ENCODE measurements at places on chromosomes 2 and 18. TPM values are rescaled to one million over a fixed set of nuclear protein-coding genes. Genes with fewer than 3 reads are reported as not detected.

DNA sequence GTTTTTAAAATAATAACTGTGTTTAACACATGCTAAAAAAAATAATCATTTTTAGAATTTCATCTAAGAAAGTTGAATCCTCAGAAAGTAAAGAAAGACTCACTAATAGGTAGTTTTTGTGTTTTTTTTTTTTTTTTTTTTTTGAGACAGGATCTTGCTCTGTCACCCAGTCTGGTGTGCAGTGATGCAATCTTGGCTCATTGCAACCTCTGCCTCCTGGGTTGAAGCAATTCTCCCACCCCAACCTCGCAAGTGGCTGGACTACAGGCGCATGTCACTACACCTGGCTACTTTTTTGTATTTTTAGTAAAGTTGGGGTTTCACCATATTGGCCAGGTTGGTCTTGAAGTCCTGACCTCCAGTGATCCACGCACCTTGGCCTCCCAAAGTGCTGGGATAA lies 7.1 kb downstream of the CKAP2L start:
- no peak overlapping the region for H3K4me3 ChIP-seq
- H3K36me3 ChIP-seq: no peaks in the 10 kb centered on the region
- H3K27ac ChIP-seq: no peak overlapping the region
- H3K27me3 ChIP-seq: no peaks in the 10 kb centered on the region
- no peak for DNase-seq

The LAMA1 gene
- total RNA-seq: 0.43 TPM

The CEP68 gene
- 41.4 TPM for total RNA-seq

DNA sequence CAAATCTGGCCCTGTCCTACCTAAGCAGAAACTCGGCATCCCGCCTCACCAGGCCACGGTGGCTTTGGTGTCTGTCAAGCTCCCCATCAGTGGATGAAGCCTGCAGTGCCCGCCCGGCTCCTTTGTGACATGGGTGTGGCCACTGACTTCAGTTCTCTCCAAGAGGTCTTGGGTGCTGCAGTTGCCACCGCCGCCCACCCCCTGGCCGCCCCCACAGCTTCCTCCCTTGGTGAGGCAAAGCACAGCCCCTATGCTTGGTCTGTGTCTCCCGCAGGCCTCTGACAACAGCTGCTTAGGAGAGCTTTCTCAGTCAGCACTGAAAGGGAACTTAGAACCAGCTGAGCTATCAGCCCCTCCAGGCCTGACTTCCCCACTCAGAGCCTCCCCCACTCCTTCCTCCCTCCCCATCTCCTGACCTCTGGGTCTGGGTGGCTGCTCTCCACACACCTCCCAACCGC lies 22.9 kb upstream of the GPR55 start:
- DNase-seq: no peak
- H3K4me3 ChIP-seq: no peak overlapping the region
- H3K27me3 ChIP-seq: no peaks in the 10 kb centered on the region
- H3K4me1 ChIP-seq: no peaks in the 10 kb centered on the region
- no peaks in the 10 kb centered on the region for H3K36me3 ChIP-seq

DNA sequence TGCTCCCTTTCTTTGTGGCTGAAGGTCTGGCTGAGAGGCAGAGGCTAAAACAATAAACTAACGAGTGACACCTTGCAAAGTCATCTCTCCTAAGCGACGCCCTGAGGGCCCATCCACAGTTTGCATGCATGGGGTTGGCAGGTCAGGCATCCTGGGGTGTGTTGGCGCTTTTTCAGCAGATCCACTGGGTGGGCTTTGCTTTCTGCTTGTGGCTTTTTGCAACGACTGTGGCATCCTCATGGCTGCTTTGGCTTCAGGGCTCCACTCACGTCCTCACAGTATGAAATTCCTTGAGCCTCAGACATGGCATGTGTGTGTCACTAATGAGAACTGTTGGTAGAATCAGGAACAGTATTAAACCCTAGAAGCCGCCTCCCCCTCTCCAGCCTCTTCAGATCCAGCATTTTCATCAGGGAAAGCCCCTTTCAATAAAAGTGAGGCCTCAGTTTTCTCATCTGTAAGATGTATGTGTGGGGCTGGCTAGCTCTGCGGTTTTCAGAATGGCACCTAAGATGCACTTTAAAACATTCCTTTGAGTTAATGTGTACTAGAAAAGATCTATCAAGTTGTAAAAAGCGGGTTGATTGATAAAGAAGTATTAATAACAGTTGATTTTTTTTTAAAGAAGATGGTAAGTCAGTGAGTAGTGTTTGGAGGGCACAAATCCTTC lies 72.5 kb downstream of the SH3BP4 start:
- no peaks in the 10 kb centered on the region for H3K4me1 ChIP-seq
- H3K27me3 ChIP-seq: peaks cover 9% of the 10 kb centered on the region
- H3K36me3 ChIP-seq: no peaks in the 10 kb centered on the region
- H3K4me3 ChIP-seq: no peak overlapping the region
- no peak overlapping the region for H3K27ac ChIP-seq

The ALPP gene
- total RNA-seq: not detected

- no peak overlapping the region for H3K4me3 ChIP-seq
- no peaks in the 10 kb centered on the region for H3K27me3 ChIP-seq
- no peak overlapping the region for H3K27ac ChIP-seq
- no peak for DNase-seq
- no peaks in the 10 kb centered on the region for H3K36me3 ChIP-seq
These were observed 21.0 kb downstream of the MERTK start for GRCh38 chr2:111919365-111919764.

GRCh38 chr18:57437766-57438671 lies 2.8 kb downstream of the ONECUT2 start:
- no peak for DNase-seq
- no peaks in the 10 kb centered on the region for H3K36me3 ChIP-seq
- no peak overlapping the region for H3K27ac ChIP-seq
- H3K4me3 ChIP-seq: no peak overlapping the region

GRCh38 chr2:55087936-55088335 lies 37.7 kb upstream of the RTN4 start:
- H3K27me3 ChIP-seq: no peaks in the 10 kb centered on the region
- H3K4me3 ChIP-seq: no peak overlapping the region
- no peak overlapping the region for H3K27ac ChIP-seq
- no peak for DNase-seq

DNA sequence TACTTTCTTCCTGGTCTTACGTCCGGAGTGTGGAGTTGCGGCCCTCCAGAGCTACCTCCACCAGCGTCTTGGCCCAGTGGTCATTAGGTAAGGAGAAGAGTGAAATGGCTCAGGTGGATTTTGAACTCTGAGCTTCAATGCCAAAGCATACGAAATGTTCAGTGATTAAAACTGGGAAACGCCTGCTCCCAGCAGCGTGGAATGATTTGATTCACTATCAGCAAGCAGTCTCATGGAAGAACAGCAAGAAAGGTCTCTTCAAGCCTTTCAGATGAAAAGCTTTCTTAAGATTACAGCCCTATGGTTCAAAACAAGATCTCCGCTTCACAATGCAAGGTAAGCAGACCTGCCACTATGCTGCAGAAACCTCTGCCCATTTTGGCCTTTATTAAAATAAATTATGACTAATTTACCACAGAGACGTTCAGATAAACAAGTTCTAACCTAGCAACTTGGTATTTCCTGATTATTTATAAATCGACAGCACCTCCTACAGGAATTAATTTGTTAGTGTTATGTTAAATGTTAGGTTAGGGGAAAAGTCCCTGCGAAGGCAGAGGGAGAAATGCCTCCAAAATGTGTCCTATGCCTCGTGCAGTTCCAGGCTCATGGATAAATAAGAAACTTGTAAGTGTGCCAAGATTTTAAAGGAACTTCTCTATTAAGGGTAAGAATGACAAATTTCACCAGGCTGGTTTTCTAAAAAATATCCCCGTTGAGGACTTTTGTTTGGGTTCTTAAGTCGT lies 10.1 kb downstream of the SP9 start:
- H3K27me3 ChIP-seq: peaks cover 48% of the 10 kb centered on the region
- H3K4me3 ChIP-seq: no peak overlapping the region
- peaks cover 40% of the 10 kb centered on the region for H3K4me1 ChIP-seq
- no peak overlapping the region for H3K27ac ChIP-seq
- no peak for DNase-seq

DNA sequence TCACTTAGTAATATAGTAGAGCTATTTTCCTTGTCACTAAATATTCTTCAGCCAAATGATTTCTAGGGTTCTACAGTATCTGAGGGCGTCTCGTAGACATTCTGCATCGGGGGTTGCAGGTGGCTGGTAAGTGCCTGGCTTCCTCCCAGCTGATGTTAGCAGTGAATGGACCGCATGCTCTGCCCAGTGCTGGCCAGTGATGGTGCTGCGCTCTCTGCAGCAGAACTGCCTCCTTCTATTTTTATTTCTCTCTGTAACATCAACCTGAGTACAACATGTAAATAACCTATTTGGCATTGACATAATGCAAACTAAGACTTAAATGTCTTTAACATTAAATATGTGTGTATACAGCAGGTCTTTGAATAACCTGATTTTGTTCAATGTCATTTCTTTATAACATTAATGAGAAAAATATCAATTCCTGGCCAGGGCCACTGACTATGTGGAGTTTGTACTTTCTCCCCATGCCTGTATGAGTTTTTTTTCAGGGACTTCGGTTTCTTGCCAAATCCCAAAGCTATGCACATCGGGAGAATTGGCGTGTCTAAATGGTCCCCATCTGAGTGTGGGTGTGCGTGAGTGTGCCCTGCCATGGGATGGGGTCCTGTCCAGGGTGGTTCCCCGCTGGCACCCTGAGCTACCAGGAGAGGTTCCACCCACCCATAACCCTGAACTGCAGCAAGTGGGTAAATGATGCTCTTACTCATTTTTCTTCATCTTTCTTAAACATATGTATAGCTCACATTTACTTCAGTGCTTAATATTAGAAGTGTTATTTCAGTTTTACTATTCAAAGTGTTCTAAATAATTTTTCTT lies 278.2 kb upstream of the EPAS1 start:
- H3K4me3 ChIP-seq: no peak overlapping the region
- H3K27me3 ChIP-seq: no peaks in the 10 kb centered on the region
- no peak overlapping the region for H3K27ac ChIP-seq
- DNase-seq: no peak

DNA sequence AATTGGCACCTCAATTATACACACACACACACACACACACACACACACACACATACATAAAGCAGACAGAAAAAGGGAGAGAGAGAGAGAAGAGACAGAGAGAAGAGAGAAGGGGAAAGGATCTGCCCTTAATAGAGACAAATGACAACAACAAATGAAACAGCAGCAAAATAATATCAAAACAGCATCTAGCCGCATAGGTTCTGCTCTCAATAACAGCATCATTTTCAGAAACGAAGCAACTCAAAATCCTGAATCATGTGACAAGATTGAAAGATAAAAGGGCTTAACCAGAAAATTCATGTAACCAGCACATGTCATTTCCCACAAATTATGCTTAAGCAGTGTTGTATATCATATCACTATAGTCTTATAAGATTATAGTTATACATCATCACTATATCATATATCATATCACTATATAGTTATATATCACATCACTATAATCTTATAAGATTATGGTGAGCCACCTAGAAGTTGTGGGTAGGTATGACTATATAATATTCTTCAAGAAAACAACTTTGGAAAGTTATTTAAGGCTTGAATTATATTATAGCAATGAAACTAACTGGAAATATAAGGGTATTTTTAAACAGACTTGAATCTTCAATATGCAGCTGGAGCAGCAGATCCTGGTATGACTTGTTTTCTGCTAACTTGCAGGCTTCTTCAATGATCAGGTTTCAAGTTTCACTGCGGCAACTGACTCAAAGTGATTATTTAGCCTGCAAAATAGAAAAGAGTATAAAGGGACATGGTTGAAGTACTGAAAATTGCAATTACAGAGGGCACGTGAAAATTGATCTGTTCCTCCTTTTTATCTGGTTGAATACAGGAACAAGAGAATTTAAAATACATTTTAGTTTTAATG lies 16.1 kb upstream of the VPS54 start:
- H3K4me3 ChIP-seq: no peak overlapping the region

The RFX8 gene
- 0.25 TPM for total RNA-seq

DNA sequence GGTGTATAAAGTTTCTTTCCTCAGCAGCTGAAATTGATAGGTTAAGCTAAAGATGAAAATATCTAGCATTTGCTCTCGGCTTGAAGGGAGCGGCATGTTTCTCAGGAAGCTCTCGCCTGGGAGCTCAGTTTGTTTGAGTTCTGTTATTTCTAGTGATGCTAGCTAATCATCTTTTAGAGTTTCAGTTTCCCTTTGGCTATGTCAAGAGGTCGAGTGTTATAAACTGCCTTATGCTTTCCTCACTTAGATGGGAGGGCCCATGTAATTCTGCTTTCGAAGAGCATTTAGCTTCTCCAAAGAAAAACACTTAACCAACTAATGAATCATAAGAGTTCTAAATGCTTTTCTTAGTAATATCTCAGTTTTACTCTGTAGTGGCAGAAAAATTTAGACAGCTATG lies 33.6 kb downstream of the PLCL1 start:
- H3K4me3 ChIP-seq: no peak overlapping the region
- H3K4me1 ChIP-seq: peaks cover 14% of the 10 kb centered on the region
- no peaks in the 10 kb centered on the region for H3K27me3 ChIP-seq
- peak overlapping the region; percentile 83 for H3K27ac ChIP-seq
- H3K36me3 ChIP-seq: no peaks in the 10 kb centered on the region
- DNase-seq: no peak

The CSRNP3 gene
- not detected for total RNA-seq

DNA sequence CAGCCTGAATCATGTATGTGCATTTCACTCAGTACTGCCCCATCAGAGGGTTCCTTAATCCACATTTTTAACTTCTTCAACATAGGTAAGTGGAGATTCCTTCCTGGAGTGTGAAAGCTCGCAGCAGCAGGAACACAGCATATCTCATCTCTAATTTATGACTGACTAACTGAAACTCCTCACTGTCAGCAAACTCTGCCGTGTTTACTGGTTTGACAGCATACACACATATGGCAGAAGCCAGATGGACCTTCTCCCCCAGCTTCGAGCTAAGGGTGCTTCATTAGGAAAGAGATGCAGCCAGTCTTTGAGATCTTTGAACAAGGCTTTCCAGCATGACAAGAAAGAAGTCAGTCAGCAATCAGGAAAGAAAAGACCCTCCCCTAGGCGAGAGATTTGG lies 200.3 kb upstream of the ACVR2A start:
- no peak for DNase-seq
- H3K4me3 ChIP-seq: no peak overlapping the region
- no peak overlapping the region for H3K27ac ChIP-seq
- H3K4me1 ChIP-seq: no peaks in the 10 kb centered on the region
- no peaks in the 10 kb centered on the region for H3K27me3 ChIP-seq

The FAM124B gene
- 1.2 TPM for total RNA-seq

DNA sequence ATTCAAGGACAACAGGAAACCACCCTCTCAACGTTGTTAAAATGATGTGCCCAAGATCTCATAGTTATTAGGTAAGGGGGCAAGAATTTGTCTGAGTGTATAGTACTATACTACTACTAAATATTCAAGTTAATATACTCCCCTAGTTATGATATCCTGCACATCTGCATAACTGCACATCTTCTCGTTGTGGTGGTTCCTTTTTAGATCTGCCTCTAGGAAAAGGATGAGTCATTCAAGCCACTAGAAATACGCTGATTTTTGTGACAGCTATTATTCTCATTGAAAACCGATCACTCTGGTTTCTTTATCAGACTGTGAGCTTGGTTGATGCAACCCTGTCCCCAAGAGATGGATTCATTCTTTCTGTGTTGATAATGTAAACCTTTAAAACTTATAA lies 1067.0 kb upstream of the FANCL start:
- H3K4me1 ChIP-seq: peaks cover 4% of the 10 kb centered on the region
- H3K4me3 ChIP-seq: no peak overlapping the region
- no peaks in the 10 kb centered on the region for H3K36me3 ChIP-seq
- DNase-seq: no peak
